Stimulated activated CD4-positive, alpha-beta T cell treated with anti-CD3 and anti-CD28 coated beads, Interleukin-15, amount 100 ng/mL, for 48 hours (primary cell): ENCODE measurements at places on chromosomes 3 and 15.
A peak's percentile ranks its signal among the peaks of the same experiment; 100 is the strongest.

DNA sequence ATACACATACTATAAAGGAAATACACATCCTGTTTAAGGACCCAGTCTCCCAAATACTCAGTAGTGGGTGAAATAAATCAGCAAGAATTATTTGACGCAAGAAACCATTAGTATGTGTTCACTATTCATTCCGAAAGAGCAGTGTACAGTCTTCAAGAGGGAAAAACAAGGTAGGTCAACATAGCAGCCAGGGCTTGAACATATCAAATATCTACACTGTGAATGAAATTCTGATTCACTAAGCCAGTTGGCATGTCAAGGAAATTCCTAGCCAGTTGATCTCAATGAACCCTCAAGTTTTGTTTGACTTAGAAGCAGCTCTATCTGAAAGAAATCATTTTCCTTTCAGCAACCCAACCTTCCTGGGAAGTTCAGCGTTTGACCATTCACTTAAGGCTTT, 99.0 kb downstream of the CNTN3 start:
- no peak for DNase-seq

DNA sequence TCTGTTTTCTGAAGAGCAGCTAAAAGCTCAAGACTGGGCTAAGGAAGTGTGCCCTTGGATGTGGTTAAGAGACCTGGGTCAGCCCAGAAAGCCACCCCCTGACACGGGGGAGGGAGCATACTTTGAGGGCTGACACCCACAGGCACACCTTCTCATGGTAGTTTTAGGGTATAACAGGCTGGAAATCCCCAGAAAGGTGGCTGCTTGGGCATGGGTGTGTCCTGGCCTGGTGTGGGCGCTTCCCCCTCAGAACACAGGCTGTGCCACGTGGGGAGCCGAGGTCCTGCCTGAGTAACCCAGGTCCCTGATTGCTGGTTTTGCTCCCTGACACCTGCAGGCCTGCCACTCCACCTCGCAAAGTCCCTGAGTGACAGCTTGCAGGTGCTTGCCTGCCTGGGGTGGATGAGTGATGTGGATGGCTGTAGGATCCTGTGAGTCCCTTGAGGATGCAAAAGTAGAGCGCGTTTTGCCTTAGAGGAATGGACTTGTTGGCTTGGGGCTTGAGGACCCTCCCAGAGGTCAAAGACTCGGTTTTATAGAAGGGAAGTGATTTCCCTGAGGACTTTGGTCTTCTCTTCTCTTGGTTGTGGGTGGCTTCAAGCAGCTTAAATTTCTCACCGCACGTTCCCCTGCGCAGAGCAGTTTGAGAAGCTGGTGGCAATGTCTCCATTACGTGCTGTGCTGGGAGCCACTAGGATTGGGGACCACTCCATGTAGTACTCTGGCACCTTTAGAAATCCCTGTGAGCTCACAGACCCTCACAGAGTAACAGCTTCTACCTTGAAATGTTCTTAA, 94.4 kb downstream of the DNASE1L3 start:
- peak; percentile 5 for DNase-seq

DNA sequence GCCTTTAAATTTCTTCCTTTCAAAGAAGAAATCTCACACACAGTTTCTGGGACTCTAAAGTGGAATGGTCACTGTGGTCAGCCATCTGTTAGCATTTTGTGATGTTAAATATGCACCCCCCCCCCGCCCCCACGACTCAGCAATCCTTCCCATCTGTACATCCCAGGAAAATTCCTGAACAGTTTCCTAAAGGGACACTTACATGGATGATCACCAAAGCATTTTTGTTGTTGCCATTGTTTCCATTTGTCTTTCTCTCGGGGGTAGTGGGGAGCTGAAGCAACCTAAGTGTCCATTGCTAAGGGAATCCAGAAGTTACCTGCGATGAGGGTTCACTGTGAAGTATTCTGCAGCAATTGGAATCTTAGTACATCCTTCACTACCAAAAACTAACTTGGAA, 71.4 kb downstream of the TAFA4 start:
- no peak for DNase-seq

DNA sequence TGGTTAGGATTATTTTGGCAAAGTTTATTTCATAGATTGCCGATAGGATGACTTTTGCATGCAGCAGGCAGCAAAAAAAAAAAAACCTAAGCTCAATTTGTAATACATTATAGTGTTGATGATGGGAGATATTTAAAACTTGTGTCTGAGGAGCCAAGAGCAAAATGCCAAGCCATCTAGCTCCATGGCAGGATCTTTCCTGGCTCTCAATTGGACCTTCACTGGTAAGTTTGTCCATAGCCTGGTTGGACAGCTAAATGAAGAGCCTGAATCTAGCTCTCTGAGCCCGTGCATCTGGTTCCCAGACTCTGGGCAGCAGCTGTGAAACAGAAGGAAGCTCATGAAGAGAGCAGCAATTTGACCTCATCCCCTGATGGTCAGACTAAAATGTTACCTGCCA, 17.5 kb downstream of the STAC start:
- no peak for DNase-seq

GRCh38 chr3:143850877-143851276, 2.6 kb upstream of the SLC9A9 start:
- DNase-seq: no peak

- DNase-seq: peak; percentile 41
These were observed 18.9 kb downstream of the CX3CR1 start for GRCh38 chr3:39260957-39261356.

GRCh38 chr3:146823622-146824021, 218.5 kb upstream of the PLSCR5 start:
- no peak for DNase-seq

DNA sequence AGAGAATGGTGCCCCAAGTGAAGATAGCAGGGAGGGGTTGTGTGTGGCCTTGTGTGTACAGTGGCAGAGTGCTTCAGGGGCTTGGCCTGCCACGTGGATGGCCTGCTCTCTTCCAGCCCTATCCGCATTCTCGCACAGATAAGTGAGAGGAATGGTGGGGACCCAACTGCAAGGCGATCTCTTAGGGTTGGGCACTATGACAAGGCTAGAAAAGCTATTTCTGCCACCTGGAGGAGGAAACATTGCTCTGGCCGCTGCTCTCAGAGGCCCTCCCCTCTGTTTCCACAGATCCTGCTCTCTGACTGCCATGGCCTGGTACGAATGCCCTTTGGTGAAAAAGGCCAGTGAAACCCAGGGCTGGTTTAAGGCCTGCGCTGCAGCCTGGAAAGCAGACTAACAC, 20.6 kb downstream of the EEFSEC start:
- no peak for DNase-seq

DNA sequence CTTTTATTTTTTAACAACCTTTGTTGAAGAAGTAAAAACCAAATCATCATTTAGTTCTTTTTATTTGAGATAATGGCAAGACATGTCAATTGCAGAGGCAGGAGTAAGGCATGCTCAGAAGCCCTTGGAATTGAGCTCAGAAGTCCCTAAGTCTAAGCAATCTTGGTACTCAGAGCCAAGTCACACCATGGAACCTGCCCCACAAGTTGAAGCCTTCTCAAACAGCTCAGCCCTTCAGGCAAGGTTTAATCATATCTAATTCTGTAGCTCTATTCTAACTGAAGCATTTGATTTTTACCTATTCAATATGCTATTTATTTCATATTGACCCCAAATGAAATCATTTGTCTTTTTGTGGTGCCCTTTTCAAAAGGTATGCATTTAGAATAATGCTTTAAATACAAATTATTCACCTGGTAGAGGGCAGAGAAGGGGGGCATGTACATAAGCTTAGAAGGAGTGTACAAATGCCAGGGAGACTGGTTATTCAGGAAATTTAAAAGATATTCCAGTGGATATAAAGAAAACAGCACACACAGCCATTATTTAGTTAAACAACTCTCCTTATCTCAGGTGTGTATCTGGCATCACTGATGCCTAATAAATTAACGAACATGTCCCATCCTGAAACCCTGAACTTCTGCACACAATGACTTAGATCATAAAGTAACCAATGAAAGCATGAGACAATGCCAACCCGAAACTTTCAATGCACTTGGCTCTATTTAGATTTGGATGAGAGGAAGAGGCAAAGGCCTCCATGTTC, 26.2 kb upstream of the TOP2B start:
- DNase-seq: no peak

DNA sequence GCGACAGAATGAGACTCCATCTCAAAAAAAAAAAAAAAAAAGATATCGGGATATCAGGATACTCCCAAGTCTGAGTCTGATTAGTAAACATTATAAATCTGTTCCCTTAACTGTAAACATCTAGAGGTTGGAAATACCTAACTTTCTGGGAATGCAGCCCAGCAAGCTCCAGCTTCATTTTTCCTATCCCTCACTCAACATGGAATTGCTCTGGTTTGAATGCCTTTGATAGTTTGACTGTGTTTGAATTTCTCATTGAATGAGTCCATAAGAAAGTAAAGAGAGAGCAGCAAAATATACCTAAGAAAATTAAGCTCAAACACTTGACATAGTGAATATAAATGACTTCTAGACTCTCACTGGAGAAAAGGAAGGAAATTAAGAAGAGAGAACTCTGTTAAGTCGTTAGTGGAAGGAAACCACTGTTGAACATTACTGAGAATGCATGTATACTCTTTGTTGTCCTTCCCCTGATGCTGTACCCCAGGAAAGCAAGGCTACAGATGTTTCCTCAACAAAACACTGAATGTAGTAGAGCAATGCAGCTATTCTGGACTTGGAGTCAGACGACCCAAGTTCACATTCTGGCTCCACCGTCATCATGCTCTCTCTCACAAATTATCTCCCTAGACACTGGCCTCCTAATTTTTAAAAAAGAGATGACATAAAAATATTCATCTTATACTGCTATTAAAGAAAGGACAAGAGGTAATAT, 62.4 kb downstream of the CD200 start:
- DNase-seq: no peak

GRCh38 chr3:184320104-184320445, 5.7 kb downstream of the EIF4G1 start:
- DNase-seq: no peak

DNA sequence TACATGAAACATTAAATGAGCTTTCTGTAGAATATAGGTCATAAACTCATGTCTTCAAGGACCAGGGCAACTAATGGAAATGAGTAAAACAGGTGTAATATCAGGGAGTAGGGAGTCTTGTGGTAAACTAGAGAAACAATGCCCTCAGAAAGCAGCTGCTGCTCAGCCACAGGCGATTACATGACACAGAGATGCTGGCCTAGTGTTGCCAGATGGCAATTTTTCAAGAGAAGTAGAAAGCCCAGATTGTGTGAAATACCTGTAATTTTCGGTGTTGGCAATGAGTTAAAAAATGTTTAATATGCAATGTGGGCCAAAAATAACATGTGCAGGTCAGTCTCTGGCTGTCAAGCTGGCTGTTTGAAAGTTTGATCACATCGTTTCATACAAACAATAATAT, 23.4 kb downstream of the NCEH1 start:
- no peak for DNase-seq

- no peak for DNase-seq
These were observed 46.2 kb downstream of the PTH1R start for GRCh38 chr3:46923559-46924350.

- DNase-seq: no peak
These were observed 57.8 kb downstream of the NEK10 start for GRCh38 chr3:27311400-27311799.

- no peak for DNase-seq
These were observed 321.8 kb downstream of the FEZF2 start for GRCh38 chr3:62051506-62051905.

GRCh38 chr3:14331251-14331650, 71.2 kb upstream of the SLC6A6 start:
- no peak for DNase-seq

- DNase-seq: no peak
These were observed 373.3 kb downstream of the GAP43 start for GRCh38 chr3:115996420-115997108.

DNA sequence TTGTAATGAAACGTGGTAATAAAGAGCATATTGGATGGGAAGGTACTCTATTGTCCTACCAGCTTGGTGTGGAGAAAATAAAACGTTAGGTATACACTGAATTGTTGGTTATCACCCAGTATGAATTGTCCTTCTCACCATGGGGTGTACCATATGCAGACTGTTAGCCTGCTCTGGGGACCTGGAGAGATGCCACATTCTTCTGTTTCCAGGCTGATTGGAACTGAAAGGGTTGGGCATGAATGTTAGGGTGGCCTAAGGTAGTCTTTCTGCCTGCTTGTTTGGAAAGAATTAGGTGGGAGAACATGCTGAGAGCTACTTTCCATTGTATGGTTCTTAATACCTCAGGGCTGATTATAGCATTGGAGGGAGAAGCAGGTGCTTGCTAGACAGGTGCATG, 340.6 kb downstream of the PTPRG start:
- no peak for DNase-seq

DNA sequence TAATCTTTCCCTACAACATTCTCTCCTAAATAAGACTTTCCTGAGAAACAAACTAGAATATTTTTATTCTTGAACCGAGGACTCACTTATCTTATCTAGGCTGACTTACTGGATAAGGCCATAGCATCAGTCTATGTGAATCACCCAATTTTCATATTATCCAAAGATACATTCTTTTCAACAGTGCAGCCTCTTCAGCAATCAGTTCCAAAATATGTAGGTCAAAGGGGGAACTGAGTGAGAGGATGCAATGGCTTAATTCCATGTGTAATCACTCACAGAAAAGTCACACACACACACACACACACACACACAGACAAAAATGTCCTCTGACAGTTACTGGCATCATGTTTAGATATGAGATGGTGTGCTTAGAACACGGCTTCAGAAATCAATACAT, 31.5 kb upstream of the MECOM start:
- DNase-seq: no peak

DNA sequence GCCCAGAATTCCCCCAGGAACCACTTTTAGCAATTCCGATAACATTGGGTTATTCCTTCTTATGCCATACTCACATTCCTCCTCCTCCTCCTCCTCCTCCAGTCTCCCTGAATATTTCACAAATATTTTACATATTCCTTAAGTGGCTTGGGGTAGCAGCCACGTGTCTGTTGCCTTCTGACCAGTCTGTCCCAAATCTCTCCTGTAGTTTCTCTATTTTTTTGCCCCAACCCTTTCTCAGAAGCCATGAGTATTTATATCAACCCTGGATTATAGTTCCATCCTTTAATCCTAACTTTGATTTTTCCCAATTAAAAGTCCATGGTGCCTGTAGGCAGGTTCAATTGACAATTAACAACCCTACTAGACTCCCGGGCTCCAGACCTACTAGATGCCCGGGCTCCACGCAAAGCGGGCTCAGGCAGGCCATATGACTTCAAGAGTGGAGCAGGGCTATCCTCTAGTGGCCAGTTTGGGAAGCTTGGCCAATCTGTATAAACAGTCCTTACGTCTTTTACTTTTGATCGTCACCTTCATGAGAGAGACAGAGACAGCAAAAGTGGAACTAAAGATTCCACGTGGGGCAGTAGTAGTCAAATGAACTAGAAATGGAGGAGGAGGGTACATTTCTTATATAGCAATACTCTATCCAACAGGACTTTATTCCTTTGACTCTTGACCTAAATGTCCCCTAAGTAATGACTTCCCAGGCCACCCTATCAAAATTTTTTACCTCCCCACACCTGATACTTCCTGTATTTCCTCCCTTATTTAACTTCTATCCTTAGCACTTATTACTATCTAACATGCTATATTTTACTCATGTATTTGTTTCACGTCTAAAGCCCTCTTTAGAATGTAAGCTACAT, 69.7 kb downstream of the USF3 start:
- DNase-seq: no peak

GRCh38 chr3:112116748-112117186, 16.3 kb downstream of the GCSAM start:
- no peak for DNase-seq

- DNase-seq: no peak
These were observed 835.4 kb upstream of the GBE1 start for GRCh38 chr3:82596805-82597204.
